ENCODE measurements at places on chromosomes 5 and 9.

- DNase-seq = no peak
Measured at GRCh38 chr5:154388842-154389241, 57.0 kb upstream of the SAP30L start.

DNA sequence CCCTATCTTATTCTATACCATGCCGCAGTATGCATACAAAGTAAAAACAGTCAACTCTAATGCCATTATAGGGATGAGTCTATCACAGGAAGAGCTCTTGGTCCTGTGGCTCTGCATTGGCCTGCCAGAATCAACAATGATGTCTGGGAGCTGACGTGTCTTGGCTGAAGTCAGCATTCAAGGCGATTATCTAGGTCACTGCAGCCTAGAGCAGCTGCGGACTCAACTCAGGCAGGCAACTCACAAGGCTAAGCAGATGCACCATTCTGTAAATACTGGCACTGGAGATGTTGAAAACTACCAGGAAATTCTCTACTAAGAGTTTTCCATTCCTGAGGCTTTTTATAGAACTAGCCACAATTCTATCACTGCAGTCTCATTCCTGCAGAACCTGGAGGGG is 13.3 kb downstream of the SPATA9 start:
- DNase-seq = no peak

- DNase-seq = no peak
Measured at GRCh38 chr9:87469793-87470465, 27.7 kb upstream of the DAPK1 start.

DNA sequence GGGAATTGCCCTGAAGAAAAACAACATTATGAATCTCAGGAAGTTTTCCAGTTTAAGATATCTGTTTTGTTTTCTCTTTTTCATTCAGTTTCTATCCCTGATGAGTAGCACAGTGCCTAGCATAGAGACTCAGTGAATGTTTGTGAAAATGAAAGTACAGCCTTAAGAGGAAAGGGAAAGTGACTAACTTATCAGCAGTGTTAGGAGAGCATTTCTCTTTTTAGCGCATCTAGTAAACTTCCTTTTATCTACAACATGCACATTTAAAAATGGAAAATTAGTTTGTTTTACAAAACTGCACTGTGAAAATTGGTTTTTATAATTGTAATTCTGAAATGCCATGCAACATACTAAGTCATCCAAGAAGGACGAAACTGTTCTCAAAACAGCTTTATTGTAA is 110.8 kb downstream of the SMARCA2 start:
- DNase-seq = no peak

DNA sequence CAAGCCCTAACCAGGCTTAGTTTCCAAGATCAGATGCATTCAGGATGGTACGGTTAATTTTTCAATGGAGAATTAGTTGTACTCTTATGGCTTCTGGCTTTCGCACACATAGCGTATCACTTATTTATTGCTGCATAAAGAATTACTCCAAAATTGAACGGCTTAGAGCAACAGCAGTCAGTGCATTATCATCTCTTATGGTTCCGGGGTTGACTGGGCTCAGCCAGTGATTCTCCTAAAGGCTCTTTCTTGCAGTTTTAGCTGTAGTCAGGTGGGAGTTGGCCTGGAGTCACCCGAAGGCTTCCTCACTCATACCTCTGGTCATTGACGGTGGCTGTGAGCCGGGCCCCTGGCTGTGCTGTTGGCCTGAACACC is 595 bp upstream of the GRHPR start:
- no peak for DNase-seq

DNA sequence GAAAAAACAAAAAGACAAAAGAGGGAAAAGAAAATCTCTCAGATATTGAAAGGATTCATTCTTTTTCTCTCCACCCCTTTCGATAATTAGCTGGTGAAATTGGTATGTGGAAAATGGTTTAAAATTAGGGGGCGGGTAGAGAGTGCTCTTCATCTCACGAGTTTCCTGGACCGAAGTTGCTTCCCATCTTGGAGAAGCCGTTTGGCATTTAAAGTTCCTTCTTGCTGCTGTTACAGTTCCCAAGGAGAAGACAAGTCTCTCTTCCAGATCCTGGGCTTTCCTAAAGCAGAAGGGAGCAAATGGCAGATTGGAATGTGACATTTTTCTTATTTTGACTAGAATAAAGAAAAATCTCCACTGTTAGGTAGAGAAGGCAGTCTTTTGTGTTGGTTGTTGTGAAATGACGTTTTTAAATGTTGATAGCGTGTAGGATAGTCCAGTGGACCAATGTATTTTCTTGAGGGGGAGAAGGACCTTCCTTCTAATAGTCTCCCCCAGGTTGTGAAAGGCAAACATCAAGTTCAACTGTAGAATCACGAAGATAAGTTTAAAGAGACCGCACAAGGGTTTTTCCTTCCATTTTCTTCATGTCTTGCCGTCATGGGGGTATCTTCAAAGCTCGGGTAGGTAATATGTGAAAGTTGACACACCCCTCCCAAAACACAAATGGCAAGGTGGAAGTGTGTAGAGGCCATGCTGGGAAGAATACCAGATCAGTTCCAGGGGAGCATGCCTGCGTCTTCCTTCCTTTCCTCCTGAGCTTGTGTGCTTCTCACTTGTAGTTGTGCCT is 77.5 kb downstream of the EHMT1 start:
- DNase-seq = no peak

Measured in iPS DF 6.9 (cell line).